ENCODE measurements at places on chromosomes 2 and 18.

DNA sequence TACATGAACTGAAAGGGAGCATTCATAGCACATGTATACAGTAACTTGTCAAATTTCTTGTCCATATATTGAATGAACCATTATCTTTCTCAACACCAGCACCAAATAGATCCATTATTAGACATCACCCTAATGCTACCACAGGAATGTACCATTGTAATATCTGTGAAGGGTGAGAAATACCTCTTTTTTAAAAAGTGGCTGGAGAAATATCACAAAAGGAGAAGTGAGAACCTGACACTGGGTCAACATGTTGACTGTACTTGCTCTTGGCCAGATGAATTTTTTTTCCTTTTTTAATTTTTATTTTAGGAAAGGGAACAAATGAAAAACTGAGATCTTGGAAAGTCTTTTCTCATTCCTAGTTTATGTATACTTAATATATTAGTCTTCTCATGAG lies 63.5 kb downstream of the CAVIN2 start:
- no peak for DNase-seq

- DNase-seq: no peak
Observed at GRCh38 chr2:106195981-106196380, 1.9 kb upstream of the UXS1 start.

GRCh38 chr2:219155054-219155644 lies 5.5 kb downstream of the NHEJ1 start:
- no peak for DNase-seq

- peak; percentile 27 for DNase-seq
Observed at GRCh38 chr2:7031547-7032245, 114.5 kb downstream of the RNF144A start.

GRCh38 chr2:164841719-164842623 lies at the start of gene COBLL1:
Gene COBLL1, minus strand, starts transcription at chr2:164841823. Its CDS starts 627 bp downstream, at chr2:164841196.
- DNase-seq: no peak

Data from stimulated activated CD4-positive, alpha-beta T cell treated with anti-CD3 and anti-CD28 coated beads, TNF-alpha, amount 100 ng/mL, for 4 hours (primary cell).